IMR-90 (cell line): ENCODE measurements at places on chromosomes 2 and 18.

DNA sequence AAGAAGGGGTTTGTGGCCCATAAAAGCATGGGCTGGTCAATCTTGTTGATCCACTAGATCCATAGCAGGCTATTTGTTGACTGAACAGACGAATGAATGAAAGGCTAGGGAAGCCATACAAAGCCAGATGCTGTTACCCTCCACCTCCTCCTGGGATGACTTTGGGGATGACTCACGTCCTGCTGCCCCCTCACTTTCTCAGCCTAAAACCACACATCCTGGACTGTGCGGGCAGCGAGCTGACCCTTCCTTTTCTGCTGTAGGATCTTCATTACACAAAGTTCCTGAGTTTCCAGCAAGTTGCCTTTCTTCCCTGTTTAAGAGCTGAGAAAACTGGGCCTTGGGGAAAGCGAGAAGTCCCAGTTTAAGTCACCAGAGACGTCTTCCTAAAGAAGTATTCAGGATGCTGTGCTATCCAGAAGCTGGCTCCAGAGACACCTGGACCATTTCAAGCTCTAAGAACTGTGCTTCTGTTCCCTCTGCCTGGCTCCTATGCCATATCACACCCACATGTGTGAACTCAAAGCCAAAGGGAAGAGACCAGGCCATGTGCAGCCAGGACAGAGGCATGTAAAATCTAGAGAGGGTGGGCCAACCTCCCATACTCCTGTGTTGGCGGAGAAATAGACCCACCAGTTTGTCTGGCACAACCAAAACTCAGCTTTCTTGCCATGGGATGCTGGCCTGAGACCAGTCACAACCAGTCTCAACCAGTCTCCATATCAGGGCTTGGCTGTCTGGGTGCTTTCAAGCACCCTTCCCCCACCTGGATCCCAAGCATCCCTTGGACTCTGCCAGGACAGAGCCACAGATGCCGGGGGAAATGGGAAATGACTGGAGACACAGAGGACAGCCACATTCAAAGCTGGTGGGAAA is 4.7 kb upstream of the SLC20A1 start:
- no peaks in the 10 kb centered on the region for H3K27me3 ChIP-seq
- DNase-seq = peak; percentile 96
- H3K4me1 ChIP-seq = peaks cover 19% of the 10 kb centered on the region
- H3K36me3 ChIP-seq = no peaks in the 10 kb centered on the region
- H3K27ac ChIP-seq = peak overlapping the region; percentile 92

DNA sequence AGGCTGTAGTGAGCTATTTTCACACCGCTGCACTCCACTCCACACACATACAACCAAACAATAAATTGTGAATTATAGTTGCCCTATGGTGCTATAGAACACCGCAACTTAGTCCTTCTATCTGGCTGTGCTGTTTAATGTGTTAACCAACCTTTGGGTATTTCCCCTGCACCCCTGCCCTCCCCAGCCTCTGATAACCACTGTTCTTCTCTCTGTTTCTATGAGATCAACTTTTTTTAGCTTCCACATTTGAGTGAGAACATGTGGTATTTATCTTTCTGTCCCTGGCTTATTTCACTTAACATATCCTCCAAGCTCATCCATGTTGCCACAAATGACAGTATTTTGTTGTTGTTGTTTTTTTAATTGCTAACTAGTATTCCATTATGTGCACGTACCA is 32.5 kb downstream of the TET3 start:
- H3K4me3 ChIP-seq = no peak overlapping the region
- H3K36me3 ChIP-seq = no peaks in the 10 kb centered on the region
- no peaks in the 10 kb centered on the region for H3K4me1 ChIP-seq
- no peak for DNase-seq
- H3K27me3 ChIP-seq = no peaks in the 10 kb centered on the region
- H3K27ac ChIP-seq = no peak overlapping the region

DNA sequence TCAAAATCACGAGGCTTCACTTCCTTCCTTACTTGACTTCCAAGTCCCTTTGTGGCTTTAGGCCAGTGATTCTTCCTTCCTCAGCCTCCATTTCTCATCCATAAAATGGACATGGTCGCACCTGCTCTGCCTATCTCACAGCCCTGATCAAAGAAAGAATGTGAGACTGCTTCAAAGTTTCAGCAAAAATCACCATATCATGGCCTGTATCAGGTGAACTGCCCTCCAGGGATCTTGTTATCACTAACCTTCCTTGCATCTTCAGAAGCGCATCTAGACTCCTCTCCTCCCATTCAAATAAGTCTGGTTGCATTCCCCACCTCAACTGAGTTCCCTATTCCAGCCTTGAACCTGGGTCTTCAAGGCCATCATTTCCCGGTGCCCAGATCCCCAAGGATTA is 96.5 kb downstream of the TTC32 start:
- H3K27me3 ChIP-seq = peaks cover 1% of the 10 kb centered on the region; the same call in 1 of the 2 replicates
- no peak overlapping the region for H3K27ac ChIP-seq
- no peaks in the 10 kb centered on the region for H3K36me3 ChIP-seq

DNA sequence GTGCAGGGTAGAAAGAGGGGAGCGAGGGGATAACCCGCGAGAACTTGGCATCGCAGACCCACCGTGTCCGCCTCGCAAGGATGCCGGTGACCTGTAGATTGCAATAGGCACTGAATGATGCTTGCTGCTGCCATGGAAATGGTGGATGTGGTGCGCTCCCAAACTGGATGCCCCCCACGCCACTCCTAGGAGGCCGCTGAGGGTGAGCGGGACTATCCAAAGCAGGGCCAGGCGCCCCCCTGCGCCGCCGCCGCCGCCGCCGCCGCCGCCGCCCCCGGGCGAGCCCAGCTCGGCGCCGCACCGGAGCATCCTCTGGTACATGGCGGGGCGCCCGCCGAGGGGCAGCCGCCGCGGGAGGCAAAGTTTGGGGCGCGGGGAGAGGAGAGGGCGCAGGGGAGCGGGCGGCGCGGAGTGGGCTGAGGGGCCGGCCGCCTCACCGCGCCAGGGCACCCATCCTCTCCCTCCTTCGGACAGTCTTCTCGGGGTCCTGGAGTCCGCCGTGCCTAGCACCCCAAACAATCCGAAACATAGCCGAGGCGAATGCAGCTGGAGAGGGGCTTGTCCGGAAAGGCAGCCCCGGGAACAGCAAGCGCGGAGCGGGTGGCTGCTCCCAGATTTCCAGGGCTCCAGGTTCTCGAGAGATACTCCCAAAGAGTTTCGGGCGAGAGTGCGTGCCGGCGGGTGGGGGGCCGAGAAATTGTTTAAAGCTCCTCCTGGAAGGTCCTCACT is 685.1 kb downstream of the NRXN1 start:
- no peak overlapping the region for H3K4me3 ChIP-seq
- no peaks in the 10 kb centered on the region for H3K4me1 ChIP-seq
- no peak for DNase-seq
- no peaks in the 10 kb centered on the region for H3K27me3 ChIP-seq
- H3K27ac ChIP-seq = no peak overlapping the region

GRCh38 chr18:2143636-2144035 is 427.7 kb downstream of the METTL4 start:
- H3K4me3 ChIP-seq = no peak overlapping the region
- H3K27ac ChIP-seq = no peak overlapping the region
- no peak for DNase-seq
- no peaks in the 10 kb centered on the region for H3K27me3 ChIP-seq

DNA sequence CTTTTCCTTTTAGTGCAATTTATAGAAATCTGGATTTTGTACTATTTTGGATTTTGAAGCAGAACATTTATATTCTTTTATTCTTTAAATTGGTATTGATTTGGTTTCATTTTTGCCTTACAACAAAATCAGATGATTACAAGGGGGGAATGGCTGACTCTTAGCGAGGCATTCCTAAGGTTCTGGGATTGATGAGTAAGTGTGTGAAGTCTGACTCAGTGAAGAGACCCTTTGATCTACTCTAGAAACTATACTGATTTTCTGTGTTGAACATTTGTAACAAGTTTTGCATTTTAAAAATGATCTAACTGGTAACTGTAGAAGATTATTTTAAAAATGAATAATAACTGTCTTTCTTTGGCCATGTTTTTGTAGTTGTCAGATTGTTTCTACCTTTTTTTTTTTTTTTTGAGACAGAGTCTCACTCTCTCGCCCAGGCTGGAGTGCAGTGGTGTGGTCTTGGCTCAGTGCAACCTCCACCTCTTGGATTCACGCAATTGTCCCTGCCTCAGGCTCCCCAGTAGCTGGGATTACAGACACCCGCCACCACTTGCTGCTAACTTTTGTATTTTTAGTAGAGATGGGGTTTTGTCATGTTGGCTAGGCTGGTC is 48.7 kb downstream of the TTC39C start:
- H3K4me3 ChIP-seq = no peak overlapping the region
- no peaks in the 10 kb centered on the region for H3K27me3 ChIP-seq
- peak; percentile 78 for DNase-seq
- H3K36me3 ChIP-seq = peaks cover 8% of the 10 kb centered on the region
- H3K27ac ChIP-seq = no peak overlapping the region

GRCh38 chr18:50080932-50081560 is 113.9 kb downstream of the MYO5B start:
- H3K27ac ChIP-seq = no peak overlapping the region
- no peak overlapping the region for H3K4me3 ChIP-seq
- no peaks in the 10 kb centered on the region for H3K27me3 ChIP-seq
- DNase-seq = no peak
- no peaks in the 10 kb centered on the region for H3K4me1 ChIP-seq
- H3K36me3 ChIP-seq = no peaks in the 10 kb centered on the region

DNA sequence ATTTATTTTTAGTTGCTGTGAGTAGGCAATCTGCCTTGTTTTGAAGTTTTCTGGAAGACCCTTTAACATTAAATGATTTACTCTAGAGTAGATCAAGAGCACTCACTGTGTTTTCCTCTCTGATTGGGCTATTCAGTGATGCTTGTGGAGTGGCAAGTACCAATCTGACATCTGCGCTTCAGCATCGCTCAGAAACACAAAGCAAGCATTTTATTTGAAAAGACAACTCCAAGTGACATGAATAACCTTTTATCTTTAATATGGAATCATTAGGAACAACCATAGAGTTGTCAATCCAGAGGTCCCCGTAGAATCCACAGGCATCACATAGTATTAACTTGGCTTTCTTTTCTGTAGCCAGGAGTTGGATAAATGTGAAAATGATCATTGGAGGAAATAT is 114.7 kb downstream of the CPS1 start:
- no peaks in the 10 kb centered on the region for H3K36me3 ChIP-seq
- no peak overlapping the region for H3K27ac ChIP-seq
- no peaks in the 10 kb centered on the region for H3K27me3 ChIP-seq
- no peak for DNase-seq
- H3K4me3 ChIP-seq = no peak overlapping the region

- no peak overlapping the region; the same call in 1 of the 2 replicates for H3K27ac ChIP-seq
- H3K36me3 ChIP-seq = no peaks in the 10 kb centered on the region
Observed at GRCh38 chr2:31980674-31981356, 30.0 kb downstream of the MEMO1 start.
